ENCODE measurements at places on chromosomes 13 and 19.

- H3K27me3 ChIP-seq = no peaks in the 10 kb centered on the region
- no peak overlapping the region for H3K4me3 ChIP-seq
- H3K36me3 ChIP-seq = no peaks in the 10 kb centered on the region
- no peak overlapping the region for H3K27ac ChIP-seq
Measured at GRCh38 chr19:2650515-2650914, 52.0 kb downstream of the GNG7 start.

GRCh38 chr19:40277356-40278059 lies 7.6 kb downstream of the AKT2 start:
- no peak overlapping the region for H3K4me3 ChIP-seq
- DNase-seq = no peak
- H3K27ac ChIP-seq = no peak overlapping the region
- H3K4me1 ChIP-seq = peaks cover 66% of the 10 kb centered on the region
- no peaks in the 10 kb centered on the region for H3K27me3 ChIP-seq
- peaks cover 1% of the 10 kb centered on the region for H3K36me3 ChIP-seq

- H3K4me1 ChIP-seq = no peaks in the 10 kb centered on the region
- H3K27me3 ChIP-seq = no peaks in the 10 kb centered on the region
- no peak overlapping the region for H3K4me3 ChIP-seq
Measured at GRCh38 chr13:39935155-39935554, 279.7 kb downstream of the COG6 start.

DNA sequence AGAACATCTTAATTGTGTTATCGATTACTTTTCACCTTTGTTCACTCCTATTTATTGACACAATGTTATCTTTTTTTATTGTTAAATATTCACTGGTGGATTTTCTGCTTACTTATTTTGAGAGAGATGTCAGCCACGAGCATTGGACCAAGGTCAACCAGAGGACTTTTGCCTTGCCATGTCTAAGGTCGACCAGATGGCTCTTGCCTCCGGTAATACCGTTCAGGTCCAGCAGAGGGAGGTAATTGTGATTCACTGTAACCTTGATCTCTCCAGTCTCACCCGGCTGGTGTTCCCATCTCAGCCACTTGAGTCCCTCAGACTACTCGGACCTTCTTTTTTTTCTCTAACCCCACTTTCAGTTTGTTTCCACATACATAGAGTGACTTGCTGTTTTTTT lies 1438.1 kb downstream of the UQCRFS1 start:
- no peaks in the 10 kb centered on the region for H3K4me1 ChIP-seq
- no peak overlapping the region for H3K27ac ChIP-seq
- no peaks in the 10 kb centered on the region for H3K27me3 ChIP-seq
- no peak overlapping the region for H3K4me3 ChIP-seq

DNA sequence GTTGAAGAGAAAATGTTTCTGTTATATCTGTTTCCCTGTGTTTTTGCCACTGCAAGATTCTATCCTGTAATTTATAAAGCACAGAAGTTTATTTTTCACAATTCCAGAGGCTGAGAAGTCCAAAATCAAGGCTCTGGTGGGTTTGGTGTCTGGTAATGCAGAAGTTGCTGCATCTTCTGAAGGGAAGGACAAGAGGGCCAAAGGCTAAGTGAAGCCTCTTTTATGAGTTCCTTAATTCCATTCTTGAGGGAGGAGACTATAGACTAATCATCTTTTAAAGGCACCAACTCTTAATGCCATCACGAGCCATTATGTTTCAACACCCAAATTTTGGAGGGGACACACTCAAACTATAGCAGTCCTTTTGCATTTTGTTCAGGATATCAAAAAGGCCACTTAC lies 34.1 kb upstream of the WDFY2 start:
- no peak overlapping the region for H3K4me3 ChIP-seq
- no peaks in the 10 kb centered on the region for H3K36me3 ChIP-seq
- no peaks in the 10 kb centered on the region for H3K4me1 ChIP-seq
- no peak for DNase-seq

GRCh38 chr19:9321338-9321737 lies 2.6 kb upstream of the ZNF559 start:
- H3K4me3 ChIP-seq = no peak overlapping the region
- H3K4me1 ChIP-seq = no peaks in the 10 kb centered on the region
- DNase-seq = no peak
- no peaks in the 10 kb centered on the region for H3K27me3 ChIP-seq
- H3K36me3 ChIP-seq = no peaks in the 10 kb centered on the region

- no peak for DNase-seq
- H3K27me3 ChIP-seq = no peaks in the 10 kb centered on the region
- H3K4me1 ChIP-seq = no peaks in the 10 kb centered on the region
- H3K4me3 ChIP-seq = no peak overlapping the region
- H3K36me3 ChIP-seq = no peaks in the 10 kb centered on the region
Measured at GRCh38 chr13:101490406-101491015, 38.0 kb downstream of the ITGBL1 start.
